ENCODE measurements at places on chromosomes 6 and 20.

DNA sequence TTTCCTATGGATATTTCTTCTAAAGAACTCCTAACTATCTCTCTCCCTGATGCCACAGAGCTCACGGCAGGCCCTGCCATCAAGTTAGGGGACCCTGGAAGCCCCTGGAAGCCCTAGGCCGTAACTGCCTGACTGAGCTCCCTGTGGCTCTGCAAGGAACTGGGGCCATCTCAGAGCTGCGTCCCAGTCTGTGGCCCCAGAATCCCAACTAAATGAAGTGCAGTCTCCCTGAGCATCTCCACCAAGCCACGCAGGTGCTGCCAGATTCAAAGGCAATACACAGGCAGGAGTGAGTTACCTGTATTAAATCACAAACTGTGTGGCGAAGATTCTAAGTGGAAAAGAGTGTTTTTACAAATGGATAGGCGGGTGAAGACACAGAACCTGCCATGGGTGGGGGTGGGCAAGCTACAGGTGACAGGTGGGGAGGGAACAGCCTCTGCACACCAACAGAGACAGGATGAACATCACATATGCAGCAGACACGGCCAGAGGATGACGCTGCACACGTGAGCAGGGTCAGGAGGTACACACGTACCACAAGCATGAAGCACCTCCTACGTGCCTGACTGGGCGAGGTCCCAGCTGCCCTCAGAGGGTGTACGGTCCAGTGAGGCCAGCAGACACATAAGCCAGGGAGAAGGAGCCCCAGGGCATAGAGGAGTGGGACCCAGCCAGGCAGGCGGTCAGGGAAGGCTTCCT lies 358.5 kb downstream of the ZFAND3 start:
- DNase-seq: no peak

DNA sequence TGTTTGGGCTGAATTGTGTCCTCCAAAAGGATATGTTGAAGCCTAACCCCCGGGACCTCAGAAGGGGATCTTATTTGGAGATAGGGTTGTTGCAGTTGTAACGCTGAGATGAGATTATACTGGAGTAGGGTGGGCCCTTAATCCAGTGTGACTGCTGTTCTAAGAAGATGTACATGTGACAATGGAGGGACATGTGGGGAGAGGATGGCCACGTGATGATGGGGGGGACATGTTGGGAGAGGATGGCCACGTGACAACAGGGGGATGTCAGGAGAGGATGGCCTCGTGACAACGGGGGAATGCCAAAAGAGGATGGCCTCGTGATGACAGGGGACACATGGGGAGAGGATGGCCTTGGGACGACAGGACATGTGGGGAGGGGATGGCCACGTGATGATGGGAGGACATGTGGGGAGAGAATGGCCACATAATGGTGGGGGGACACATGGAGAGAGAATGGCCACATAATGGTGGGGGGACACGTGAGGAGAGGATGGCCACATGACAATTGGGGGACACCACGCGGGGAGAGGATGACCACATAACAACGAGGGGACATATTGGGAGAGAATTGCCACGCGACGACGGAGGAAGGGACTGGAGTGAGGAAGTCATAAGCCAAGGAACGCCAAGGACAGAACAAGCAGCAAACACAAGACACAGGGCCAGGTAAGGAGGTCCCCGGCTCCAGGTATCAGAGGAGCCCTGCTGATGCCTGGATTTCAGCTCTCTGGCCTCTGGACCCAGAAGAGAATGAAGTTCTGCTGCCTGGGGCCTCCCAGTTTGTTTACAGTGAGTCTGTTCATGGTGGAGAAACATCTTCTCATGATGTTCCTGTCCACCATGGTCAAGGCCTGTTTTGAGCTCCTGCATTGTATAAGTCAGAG lies 29.2 kb downstream of the SYNJ2 start:
- no peak for DNase-seq

DNA sequence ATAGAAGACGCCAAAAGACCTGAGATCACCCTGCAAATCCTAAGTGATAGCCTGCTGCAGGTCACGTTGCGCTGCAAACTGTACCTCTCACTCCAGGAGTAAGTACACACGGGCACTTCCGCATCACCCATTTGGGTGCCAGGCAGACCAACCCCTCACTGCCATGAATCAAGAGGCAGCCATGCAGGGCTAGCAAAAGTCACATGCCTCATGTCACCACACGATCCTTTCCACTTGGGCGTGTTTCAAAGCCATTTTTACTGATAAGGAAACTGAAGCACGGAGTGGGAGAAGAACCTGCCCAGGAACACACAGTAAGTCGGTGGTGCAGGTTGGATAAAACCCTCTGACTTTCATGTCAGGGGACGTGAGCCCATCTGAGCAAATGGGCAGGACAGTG lies 37.0 kb downstream of the BPIFB1 start:
- no peak for DNase-seq

GRCh38 chr6:17877895-17878440 lies 109.5 kb downstream of the KIF13A start:
- no peak for DNase-seq

DNA sequence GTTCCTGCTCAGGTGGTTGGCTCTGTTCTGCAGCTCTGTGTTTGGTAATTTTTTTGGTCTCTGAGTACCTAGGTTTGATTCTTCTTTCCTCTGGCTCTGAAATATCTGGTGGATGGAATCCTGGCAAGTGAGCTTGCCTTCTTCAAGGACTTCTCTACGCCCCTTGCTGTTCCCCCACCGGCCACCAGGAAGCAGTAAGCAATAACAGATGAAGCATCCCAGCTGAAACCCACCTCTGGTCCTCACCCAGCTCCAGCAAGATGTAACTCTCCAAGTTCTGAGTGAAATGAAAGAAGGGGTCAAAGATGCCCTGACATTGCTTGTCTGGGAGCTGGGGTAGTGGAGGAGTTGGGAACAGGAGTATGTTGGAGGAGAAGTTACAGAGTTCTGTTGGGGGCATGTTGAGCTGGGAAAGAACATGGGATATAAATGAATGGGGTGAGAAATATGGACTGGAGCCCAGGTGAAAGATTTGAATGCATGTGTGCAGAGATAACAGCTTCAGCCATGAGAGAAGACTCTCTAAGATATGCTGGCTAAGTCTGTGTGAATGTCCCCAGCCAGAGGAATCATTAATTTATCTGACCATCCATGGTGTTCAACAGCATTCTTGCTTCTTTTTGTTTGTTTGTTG lies 51.3 kb upstream of the GLP1R start:
- peak; percentile 5 for DNase-seq

DNA sequence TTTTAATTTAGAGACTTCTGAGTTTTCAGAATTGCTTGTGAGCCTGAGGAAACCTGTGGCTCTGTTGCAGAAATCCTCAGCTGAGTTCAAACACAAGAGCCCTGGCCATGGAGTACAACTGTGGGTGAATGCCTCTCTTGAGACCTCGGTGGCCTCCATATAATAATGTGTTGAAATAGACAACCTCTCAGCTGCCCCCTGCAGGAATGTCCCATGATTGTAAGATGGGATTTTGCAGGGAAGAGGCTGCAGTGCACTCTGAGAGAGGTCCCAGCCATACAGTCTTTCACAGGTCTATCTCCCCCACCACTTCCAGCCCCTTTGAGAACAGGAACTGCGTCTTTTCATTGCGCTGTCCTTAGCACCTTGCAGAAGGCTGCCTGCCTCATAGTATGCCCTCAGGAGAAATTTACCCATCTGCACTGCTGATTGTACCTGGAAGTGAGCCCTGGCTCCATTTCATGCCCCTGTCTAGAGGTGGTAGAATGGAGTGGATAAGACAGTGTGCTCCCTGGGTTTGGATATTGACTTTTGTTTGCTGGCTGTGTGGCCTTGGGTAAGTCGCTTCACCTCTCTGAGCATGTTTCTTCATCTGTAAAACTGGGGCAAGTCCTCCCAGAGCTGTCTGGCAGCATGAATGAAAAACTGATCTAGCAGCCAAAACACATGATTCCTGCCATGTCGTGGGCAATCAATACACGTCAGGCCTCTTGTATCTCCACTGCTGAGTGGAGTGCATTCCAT lies 16.8 kb upstream of the CDH22 start:
- peak; percentile 18 for DNase-seq

DNA sequence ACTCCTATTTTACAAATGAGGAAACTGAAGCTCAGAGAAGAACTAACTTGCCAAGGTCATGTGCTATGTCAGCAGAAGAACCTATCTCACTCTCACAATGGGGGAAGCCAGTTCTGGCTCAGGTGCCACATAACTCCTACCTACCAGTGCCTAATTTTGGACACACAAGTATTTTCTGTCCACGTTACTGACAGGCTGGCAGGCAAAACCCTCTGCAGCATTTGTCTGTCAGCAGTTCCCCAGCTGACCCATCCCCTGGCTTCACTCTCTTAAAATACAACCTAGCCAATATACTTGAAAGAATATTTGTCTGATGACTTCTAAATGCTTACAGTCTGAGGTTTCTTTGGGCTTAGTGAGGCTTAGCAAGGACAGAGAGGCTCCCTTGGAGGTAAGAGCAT lies 15.5 kb downstream of the GSS start:
- DNase-seq: no peak

DNA sequence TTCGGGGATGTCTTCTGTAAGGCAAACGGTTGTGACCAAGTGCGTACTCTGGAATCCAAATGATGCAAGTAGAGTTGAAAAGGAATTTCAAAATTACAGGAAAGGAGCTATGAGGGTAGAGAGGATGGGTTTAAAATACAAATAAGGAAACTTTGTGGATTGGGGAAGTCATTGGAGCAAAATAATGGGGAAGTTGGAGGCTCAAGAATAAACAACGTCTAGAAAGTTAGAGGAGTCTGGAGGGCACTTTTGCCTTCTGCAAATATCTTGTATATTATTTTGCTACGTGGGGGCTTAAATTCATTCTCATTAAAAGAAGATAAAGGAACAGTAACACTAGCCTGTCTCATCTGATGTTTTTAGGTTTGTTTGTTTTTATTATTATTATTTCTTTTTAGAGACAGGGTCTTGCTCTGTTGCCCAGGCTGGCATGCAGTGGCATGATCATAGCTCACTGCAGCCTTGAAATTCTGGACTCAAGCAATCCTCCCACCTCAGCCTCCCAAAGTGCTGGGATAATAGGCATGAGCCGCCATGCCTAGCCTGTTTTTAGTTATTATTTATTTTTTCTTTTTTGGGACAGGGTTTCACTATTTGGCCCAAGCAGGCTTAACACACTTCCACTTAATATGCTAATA lies 55.0 kb upstream of the TNFAIP3 start:
- no peak for DNase-seq

- no peak for DNase-seq
These were observed 80.1 kb upstream of the PTPRK start for GRCh38 chr6:128600397-128600951.

DNA sequence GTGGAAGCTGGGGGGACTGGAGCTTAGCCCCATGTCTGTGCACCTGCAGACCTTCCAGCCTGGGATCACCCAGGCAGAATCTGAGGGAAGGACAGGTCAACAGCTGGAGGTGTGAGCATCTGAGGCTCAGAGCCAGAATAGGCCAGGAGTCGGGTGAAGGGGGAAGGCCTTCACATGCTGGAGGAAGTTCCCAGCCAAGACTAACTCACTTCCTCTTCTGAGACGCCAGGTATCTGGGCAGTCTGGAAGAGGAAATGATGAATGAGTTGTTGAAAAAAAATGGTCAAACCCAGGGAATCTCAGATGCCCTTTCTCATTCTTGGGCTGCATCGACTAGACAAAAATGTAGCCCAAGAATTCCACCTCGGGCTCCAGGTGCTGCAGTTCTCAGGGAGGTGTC lies 73.6 kb upstream of the TIAM2 start:
- no peak for DNase-seq

DNA sequence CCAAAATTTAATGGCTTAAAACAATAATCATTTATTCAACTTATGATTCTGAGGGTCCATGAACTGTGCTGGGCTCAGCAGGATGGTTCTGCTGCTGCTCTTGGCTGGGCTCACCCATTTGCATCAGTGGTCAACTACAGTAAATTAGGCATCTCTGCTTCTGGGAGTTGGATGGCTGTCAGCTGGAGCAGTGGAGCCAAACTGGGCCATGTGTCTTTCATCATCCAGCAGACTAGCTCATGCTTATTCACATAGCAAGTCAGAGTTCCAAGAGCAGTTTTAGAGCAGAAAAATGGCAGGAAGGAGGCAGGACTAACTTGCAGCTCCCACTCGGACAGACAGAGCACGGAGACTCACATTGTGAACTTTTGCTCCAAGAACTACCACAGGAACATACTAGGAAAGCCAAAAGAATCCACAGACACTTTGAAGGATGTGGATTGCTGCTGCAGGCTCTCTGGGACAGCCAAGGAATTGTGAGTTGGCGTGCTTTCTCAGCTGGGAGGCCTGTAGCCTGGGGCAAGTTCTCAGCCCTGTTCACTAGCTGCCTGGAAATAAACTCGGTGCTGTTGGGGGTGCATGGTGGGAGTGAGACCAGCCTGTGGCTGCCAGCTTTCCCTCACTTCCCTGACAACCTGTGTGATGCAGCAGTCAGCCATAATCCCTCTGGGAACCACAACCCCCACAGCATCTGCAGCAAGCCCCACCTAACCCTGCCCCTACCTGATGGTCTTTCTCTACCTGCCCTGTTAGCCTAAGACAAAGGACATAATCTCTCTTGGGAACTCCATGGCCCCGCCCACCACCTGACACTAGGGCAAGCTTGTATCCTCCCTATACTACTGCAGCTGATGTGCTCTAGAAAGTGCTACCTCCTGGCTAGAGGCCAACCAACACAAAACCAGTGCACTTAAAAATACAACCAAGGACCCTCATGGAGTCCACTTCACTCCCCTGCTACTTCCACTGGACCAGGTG lies 129.0 kb downstream of the JPH2 start:
- no peak for DNase-seq

GRCh38 chr6:138981416-138981815 lies 6.6 kb downstream of the REPS1 start:
- DNase-seq: no peak

GRCh38 chr20:24422091-24422760 lies 47.2 kb upstream of the SYNDIG1 start:
- DNase-seq: no peak

GRCh38 chr6:32439139-32439538 lies 548 bp upstream of the HLA-DRA start:
- no peak for DNase-seq

DNA sequence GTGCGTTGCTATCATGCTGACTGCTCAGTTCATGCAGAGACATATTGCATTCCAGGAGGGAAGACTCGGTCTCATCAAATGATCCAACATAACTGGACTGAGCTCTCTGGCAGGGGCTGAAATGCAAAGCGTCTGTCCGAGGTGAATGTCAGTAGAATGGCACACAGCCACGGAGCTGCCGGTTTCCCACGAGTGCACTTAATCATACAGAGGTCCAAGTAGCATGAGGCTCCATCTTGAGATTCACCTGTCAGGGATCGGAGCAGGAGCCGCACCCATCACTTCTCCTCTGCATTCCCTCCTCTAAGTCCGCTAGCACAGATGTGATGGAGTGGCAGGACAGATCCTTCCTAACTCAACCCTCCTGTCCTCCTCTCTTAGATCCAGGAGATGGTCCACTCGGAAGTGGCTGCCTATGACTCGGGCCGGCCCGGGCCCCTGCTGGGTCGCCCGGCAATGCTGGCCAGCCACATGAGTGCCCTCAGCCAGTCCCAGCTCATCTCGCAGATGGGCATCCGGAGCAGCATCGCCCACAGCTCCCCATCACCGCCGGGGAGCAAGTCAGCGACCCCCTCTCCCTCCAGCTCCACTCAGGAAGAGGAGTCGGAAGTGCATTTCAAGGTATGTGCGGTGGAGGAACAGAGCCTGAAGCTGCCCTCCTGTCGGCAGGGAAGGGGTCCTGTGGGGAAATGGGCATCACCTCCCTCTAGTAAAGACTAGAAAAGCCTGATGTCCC lies 135.9 kb downstream of the JPH2 start:
- DNase-seq: no peak

All from CD4-positive, alpha-beta T cell treated with Interleukin-2 at 100 ng/mL for 4 hours (primary cell).